ENCODE measurements at places on chromosomes 7 and 10.

- no peaks in the 10 kb centered on the region for H3K36me3 ChIP-seq
- H3K4me3 ChIP-seq: no peak overlapping the region
- no peak overlapping the region for H3K27ac ChIP-seq
These were observed 162.8 kb downstream of the NRF1 start for GRCh38 chr7:129774359-129774758.

- no peak for ATAC-seq
- H3K27me3 ChIP-seq: no peaks in the 10 kb centered on the region
- H3K4me1 ChIP-seq: peaks cover 28% of the 10 kb centered on the region
- no peaks in the 10 kb centered on the region for H3K36me3 ChIP-seq
These were observed 5.2 kb downstream of the CCNY start for GRCh38 chr10:35341521-35341920.

GRCh38 chr10:43263551-43264343 is 3.1 kb downstream of the RASGEF1A start:
- no peak overlapping the region for H3K4me3 ChIP-seq
- no peak for ATAC-seq
- H3K36me3 ChIP-seq: no peaks in the 10 kb centered on the region
- peaks cover 75% of the 10 kb centered on the region for H3K27me3 ChIP-seq
- H3K4me1 ChIP-seq: no peaks in the 10 kb centered on the region

- peaks cover 71% of the 10 kb centered on the region for H3K27me3 ChIP-seq
- H3K4me3 ChIP-seq: peak within 1 kb of the TSS; percentile 53
- H3K27ac ChIP-seq: no peak within 1 kb of the TSS
- peak; percentile 13 for ATAC-seq
- peaks cover 25% of the 10 kb centered on the region for H3K4me1 ChIP-seq
These were observed at the start of gene TMEM130 for GRCh38 chr7:98869597-98870120. Gene TMEM130, minus strand, starts transcription at chr7:98870014. Its CDS starts 153 bp downstream, at chr7:98869861.

DNA sequence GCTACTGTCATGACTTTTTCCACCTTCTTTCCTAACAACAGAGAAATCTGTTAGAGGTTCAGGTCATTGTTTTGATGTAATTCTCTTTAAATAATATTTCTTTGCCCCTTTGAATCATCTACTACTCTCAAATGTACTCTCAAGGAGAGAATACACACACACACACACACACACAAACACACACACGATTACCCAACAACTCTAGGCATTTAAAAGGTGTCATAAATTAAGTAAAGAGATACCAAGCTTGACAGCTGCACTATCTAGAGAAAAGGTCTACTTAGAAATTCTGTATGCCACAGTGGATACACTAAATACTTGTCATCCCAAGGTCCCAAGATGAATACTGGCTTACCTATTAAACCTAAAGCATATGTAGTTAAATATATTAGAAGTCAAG is 4.8 kb downstream of the PANK1 start:
- no peak overlapping the region for H3K27ac ChIP-seq
- peaks cover 9% of the 10 kb centered on the region for H3K4me1 ChIP-seq
- ATAC-seq: no peak
- H3K27me3 ChIP-seq: no peaks in the 10 kb centered on the region

GRCh38 chr7:33038639-33039038 is 23.9 kb downstream of the NT5C3A start:
- ATAC-seq: no peak
- H3K4me1 ChIP-seq: peaks cover 6% of the 10 kb centered on the region
- no peaks in the 10 kb centered on the region for H3K36me3 ChIP-seq
- H3K4me3 ChIP-seq: peak overlapping the region; percentile 46
- peak overlapping the region; percentile 51 for H3K27ac ChIP-seq

GRCh38 chr10:119515511-119516045 is 26.9 kb downstream of the RGS10 start:
- H3K27me3 ChIP-seq: no peaks in the 10 kb centered on the region
- no peak for ATAC-seq
- no peak overlapping the region for H3K4me3 ChIP-seq
- H3K36me3 ChIP-seq: peaks cover 60% of the 10 kb centered on the region

DNA sequence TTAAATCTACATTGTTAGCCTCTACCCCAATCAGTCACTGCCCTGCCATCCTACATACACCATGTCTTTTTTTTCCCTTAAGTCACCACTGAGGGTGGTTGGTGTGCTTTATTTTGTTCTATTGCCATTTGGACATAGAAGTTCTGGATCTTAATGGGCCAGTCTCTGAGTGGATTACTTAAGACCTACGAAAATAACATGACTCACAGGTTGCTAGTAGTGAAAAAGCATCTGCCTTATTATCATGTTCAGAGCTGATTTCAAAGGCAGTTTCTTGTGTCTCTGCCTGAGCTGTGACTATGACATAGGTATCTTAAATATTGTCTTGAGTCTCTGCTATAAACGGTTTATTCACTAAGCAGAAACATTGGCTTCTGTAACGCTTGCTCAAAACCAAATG is 410.8 kb downstream of the MDFIC start:
- no peaks in the 10 kb centered on the region for H3K4me1 ChIP-seq
- H3K27ac ChIP-seq: no peak overlapping the region
- H3K27me3 ChIP-seq: no peaks in the 10 kb centered on the region
- no peaks in the 10 kb centered on the region for H3K36me3 ChIP-seq
- H3K4me3 ChIP-seq: no peak overlapping the region

DNA sequence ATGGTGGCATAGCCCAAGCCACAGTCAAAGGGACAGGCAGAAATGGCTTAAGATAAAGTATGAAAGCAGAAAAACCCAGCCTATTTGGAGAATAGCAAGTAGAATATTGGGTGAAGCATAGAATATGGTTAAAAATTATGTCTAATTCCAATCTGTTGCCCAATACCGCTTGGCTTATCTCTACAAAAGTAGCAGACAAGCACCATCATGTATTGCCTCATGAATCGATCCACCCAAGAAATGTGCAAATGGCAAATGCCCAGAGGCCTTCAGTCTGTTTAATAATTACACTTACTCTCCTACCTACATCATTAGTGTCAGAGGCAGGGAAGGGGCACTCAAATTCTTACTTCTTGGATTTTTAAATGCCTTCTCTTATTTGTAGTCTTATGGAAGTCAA is 130.9 kb upstream of the ADAM12 start:
- peaks cover 3% of the 10 kb centered on the region for H3K27me3 ChIP-seq
- no peak overlapping the region for H3K4me3 ChIP-seq
- no peak overlapping the region for H3K27ac ChIP-seq
- no peak for ATAC-seq
- no peaks in the 10 kb centered on the region for H3K4me1 ChIP-seq
- no peaks in the 10 kb centered on the region for H3K36me3 ChIP-seq

- H3K27ac ChIP-seq: no peak overlapping the region
- no peaks in the 10 kb centered on the region for H3K27me3 ChIP-seq
These were observed 121.6 kb downstream of the THSD7A start for GRCh38 chr7:11710377-11710776.

DNA sequence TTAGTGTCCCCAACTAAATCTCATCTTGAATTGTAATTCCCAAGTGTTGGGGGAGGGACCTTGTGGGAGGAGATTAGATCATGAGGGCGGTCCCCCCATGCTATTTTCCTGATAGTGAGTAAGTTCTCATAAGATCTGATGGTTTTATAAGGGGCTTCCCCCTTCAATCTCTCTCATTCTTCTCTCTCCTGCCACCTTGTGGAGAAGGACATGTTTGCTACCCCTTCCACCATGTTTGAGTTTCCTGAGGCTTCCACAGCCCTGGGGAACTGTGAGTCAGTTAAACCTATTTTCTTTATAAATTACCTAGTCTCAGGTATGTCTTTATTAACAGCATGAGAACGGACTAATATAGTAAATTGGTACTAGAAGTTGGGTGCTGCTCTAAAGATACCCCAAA is 365.6 kb downstream of the ANKRD7 start:
- no peaks in the 10 kb centered on the region for H3K4me1 ChIP-seq
- H3K27ac ChIP-seq: no peak overlapping the region
- H3K36me3 ChIP-seq: no peaks in the 10 kb centered on the region
- ATAC-seq: no peak

- H3K36me3 ChIP-seq: no peaks in the 10 kb centered on the region
- ATAC-seq: no peak
- H3K4me1 ChIP-seq: no peaks in the 10 kb centered on the region
These were observed 1091.4 kb downstream of the CNTNAP2 start for GRCh38 chr7:147207988-147208387.

GRCh38 chr7:66187905-66188304 is 17.2 kb upstream of the TPST1 start:
- ATAC-seq: peak; percentile 93
- no peaks in the 10 kb centered on the region for H3K36me3 ChIP-seq
- H3K27ac ChIP-seq: peak overlapping the region; percentile 54
- no peaks in the 10 kb centered on the region for H3K4me1 ChIP-seq

- peaks cover 6% of the 10 kb centered on the region for H3K4me1 ChIP-seq
- H3K36me3 ChIP-seq: no peaks in the 10 kb centered on the region
- peak; percentile 45 for ATAC-seq
- peaks cover 32% of the 10 kb centered on the region for H3K27me3 ChIP-seq
- no peak overlapping the region for H3K4me3 ChIP-seq
- peak overlapping the region; percentile 53 for H3K27ac ChIP-seq
These were observed 26.0 kb downstream of the LEP start for GRCh38 chr7:128266883-128267594.

DNA sequence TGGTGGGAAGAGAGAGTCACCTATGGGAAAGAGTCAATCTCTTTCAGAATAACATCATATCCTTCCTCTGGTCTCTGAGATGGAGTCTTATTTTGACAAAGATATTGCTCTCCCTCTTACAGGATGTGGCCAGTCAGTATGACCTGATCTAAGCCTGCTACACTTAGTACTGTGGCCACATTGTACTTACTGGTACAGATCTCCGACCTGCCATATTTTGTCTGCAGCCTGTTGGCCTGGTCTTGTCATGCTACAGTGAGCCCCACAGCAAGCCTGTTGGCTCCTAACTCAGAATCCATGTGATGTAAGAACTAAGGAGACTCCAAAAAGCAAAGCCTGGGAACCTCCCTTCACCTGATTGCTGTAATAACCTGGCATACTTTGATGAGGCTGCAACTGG is 377.8 kb downstream of the SFMBT2 start:
- H3K36me3 ChIP-seq: no peaks in the 10 kb centered on the region
- ATAC-seq: no peak
- no peak overlapping the region for H3K4me3 ChIP-seq
- no peaks in the 10 kb centered on the region for H3K27me3 ChIP-seq

GRCh38 chr7:29795696-29796580 is 10.4 kb upstream of the WIPF3 start:
- peaks cover under 1% of the 10 kb centered on the region for H3K27me3 ChIP-seq
- H3K36me3 ChIP-seq: no peaks in the 10 kb centered on the region
- no peak overlapping the region for H3K4me3 ChIP-seq
- no peaks in the 10 kb centered on the region for H3K4me1 ChIP-seq
- H3K27ac ChIP-seq: no peak overlapping the region
- ATAC-seq: no peak

- no peaks in the 10 kb centered on the region for H3K4me1 ChIP-seq
- no peak overlapping the region for H3K4me3 ChIP-seq
- ATAC-seq: peak; percentile 77
- no peaks in the 10 kb centered on the region for H3K27me3 ChIP-seq
- no peaks in the 10 kb centered on the region for H3K36me3 ChIP-seq
- H3K27ac ChIP-seq: no peak overlapping the region
These were observed 50.9 kb downstream of the TPK1 start for GRCh38 chr7:144784943-144785342.

Data from gastroesophageal sphincter (tissue), 4 donors.